ENCODE measurements at places on chromosomes 13 and 19.

- no peak for DNase-seq
Observed at GRCh38 chr19:56119582-56119978, 1.5 kb downstream of the ZNF787 start.

DNA sequence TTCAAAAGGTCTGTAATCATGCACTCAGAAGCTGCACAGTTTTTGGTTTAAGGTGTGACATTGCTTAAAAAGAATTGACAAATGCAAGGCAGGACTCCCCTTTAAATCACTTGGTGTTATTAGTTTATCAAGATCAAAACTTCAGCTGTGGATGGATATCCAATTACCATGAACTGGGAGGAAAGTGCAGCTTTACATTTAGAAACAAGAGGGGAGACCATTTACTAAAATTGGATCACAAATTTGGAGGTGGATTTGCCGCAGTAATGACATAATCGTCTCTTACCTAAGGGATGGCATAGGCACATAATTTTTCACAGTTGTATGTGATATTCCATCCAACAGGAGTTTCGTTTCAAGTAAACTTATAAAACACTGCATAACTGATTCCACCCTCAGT is 1610.2 kb downstream of the SLITRK5 start:
- no peak for DNase-seq

- no peak for DNase-seq
Observed at GRCh38 chr13:75702476-75702875, 66.3 kb downstream of the LMO7 start.

DNA sequence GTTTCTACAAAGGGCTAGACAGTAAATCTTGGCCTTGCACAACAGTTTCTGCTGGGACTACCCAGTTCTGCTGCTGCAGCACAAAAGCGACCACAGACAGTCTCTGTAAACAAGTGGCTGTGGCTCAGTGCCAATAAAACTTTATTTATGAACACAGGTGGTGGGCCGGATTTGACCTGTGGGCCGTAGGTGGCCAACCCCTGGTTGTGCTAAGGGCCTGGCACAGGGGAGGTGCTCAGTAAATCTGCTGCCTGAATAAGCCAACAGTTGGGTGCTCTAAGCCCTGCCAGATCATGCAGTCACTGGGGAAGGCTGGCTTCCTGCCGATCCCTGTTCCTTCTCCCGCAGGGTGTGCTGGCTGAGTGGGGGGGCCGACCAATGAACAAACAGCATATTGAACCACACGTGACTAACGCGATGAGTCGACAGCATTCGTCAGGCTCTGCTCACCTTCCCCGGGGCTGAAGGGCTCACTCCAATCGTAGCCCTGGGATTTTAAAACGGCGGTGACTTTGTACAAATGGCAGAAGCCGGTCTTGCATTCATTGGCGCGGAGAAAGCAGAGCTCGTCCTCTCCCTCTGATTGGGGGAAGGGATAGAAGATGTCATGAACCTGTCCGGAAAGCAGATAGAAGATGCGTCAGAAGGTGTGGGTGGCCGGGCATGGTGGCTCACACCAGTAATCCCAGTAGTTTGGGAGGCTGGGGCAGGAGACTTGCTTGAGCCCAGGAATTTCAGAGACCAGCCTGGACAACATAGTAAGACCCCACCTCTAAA is 24.3 kb upstream of the MYDGF start:
- DNase-seq = no peak

DNA sequence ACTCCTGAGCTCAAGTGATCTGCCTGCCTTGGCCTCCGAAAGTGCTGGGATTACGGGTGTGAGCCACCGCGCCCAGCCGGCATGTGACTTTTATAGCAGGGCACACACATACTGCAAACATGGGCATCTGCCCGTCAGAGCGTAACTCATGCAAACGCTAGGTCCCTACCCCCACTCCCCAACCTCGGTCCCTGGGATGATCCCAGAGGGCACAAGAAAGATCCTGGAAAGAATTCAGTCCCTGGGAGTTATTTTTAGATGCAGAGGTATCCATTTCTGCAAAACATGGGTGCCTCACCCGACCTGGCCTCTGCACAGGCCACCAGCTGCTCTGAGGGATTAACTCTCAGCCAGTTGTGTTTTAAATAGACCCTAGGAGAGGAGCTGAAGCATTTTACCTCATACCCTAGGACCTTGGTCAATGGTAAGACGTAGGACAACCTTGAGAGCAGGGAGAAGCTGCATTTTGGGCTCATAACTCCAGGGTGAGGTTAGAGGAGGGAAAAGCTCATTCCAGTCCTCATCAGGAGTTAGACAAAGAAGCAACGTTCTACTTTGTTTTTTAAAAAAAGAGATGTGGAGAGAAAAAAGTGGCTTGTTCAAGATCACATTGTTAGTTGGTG is 10.8 kb downstream of the TMEM38A start:
- no peak for DNase-seq

GRCh38 chr13:29336356-29336755 is 259.1 kb downstream of the SLC7A1 start:
- DNase-seq = no peak

DNA sequence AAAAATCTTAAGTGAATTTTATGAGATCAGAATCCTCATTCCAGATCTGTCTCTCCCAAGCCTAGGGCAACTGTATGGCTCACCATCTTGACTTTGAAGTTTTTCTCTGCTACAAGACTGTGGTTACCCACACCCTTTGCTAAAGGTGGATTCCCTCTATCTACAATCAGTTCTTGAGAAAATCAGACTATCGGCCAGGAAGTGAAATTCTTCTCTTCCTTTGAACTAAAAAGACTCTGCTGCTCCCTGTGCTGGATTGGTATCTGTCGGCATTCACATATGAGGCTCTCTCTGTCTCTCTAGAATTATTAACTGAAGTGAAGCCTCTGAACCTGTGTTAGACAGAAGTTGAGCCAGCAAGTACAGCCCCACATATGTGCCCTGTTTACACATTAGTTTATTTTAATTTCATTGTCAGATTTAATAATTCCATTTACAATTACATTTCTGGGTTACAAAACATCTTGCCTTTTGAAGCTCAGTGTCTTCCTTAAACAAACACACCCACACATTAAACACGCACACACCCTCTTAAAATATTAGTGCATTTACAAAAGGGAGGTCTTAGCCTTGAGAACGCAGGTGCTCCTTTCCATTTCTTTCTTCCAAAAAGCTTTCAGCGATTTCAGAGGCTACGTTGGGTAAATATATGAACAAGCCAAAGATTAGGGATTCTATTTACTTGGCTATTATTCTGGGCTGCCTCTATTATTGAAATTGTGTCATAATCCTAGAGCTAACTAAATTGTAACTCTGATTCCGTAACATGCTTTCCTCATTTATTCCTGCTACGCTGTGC is 145.7 kb downstream of the MIPEP start:
- DNase-seq = no peak

GRCh38 chr13:49042476-49042875 is 66.8 kb downstream of the FNDC3A start:
- no peak for DNase-seq

DNA sequence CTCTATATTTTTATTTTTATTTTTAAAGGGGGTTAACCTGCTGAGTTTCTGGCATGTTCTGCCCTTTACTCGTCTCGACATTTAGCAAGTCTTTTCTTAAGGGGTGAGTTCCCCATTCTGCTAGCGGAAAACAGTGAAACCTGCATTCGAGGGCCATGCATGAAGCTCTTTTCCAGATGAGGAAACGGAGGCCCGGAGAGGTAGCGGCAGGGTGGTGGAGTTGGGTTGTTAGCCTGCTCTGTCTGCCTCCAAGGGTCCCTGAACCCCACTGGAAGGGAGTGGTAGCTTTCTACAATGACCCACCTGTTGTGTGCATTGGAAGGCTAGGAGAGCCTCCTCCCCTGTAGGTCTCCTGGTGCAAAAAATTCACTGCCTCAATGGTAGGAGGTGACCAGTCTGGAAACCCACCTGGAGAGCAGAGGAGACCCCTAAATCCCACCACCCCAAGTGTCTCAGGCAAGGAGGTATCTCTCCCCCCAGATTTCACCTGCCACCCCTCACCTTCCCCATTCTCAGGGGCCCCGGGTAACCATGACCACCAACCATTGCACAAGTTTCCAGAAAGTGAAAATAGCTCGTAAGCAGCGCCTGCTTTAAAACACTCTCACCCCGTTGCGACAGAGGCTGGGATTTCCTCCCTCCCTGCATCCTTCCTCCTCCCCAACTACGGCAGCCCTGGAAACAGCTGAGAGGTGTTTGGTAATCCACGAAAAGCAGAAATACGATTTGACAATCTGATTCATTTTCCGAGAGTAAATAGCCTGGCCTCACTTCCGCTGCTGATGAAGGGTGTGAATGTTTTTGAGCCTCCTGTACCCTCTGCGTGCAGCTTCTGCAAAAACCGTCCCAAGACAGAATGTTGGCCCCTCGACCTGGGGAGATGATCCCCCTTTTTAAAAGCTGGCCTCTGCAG is 3.5 kb downstream of the KLF2 start:
- DNase-seq = peak; percentile 71

DNA sequence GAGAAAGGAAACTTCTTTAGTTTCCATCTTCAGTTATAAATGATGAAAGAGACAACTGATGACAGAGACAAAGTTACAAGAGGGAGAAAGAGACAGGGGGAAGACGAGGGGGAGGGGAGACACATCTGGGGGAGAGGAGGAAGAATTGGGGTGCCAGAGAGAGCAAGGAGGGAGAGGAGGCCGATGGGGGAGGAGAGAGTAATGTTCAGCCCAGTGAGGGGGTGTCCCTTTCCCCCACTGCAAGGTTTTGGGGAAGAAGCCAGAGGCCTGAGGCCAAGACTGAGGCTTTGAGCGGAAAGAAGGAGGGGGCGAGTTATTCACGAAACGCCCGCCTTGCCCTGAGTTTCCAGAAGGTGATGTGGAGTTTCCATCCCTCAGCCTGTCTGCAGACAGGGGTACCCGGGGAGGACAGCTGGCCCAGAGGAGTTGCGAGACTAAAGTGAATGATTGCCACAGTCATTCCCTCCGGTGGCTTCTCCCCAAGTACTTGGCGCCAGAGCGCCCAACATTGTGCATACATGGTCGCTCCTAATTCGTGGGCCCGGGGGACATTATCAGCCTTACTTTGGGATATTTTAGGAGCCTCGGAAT is 558 bp upstream of the PPAN start:
- peak; percentile 74 for DNase-seq

DNA sequence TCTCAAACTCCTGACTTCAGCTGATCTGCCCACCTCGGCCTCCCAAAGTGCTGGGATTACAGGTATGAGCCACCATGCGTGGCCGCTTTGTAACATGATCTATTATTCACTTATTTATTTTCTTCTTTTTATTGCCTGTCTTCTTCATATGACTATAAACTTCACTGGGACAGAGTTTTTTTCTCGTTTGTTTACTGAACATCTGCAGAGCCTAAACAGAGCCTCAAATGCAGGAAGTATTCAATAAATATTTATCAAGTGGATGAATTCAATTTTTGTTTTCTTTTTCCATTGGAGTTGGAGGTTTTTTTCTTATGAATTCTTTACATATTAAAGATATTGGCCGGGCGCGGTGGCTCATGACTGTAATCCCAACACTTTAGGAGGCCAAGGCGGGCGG is 54.7 kb downstream of the SKA3 start:
- DNase-seq = no peak

DNA sequence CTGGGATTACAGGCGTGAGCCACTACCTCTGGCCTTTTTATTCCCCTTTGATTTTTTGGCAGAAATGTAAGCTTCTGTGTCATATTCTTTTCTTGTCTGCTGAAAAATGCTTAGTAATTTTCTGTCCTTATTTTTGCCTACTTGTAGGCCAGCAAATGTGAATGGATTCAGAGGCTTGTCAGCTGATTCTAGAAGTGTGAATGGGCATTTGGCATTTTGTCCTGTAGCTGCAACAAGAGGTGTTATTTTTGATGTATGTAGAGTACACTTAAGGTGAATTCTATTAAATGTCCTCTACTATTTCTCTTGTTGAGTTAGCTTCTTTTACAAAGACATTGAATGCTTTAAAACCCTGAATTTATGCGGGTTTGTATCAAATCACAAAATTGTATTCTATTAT is 50.0 kb downstream of the FRY start:
- no peak for DNase-seq

DNA sequence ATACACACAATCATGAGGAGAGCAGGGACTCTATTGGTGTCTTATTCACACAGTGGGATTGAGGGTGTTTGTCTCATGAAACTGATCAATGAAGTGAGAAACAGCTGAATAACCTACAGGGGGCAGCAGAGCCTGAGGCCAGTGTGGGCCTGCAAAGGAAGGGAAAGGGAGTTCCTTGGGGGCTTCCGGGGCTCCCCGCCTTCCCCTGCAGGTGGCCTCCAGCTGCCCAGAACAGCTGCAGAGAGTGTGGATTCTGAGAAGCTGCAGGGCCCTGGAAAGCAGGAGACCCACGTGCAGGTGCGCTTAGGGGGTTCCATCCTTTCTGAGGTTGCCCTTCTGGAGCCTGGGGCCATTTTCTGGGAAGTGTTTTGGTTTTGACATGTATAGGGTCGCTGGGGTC is 20.1 kb downstream of the ZNF763 start:
- DNase-seq = no peak

DNA sequence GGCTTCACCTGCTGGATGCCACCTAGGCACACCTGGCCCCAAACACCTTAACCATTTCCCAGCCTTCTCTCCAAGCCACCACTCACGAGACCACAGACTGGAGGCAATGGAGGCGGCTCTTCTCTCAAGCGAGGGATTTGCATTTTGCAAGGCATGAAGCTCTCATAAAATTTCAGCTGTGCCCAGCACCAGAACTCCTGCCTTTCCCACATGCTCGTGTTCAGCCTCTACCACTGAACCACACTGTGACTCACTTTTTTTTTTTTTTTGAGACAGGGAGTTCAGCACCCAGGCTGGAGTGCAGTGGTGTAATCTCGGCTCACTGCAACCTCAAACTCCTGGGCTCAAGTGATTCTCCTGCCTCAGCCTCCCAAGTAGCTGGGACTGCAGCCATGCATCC is 10.6 kb downstream of the NANOS3 start:
- DNase-seq = no peak

- DNase-seq = no peak
Observed at GRCh38 chr19:29690842-29691241, 24.2 kb downstream of the C19orf12 start.

- no peak for DNase-seq
Observed at GRCh38 chr13:98175823-98176222, 1.2 kb downstream of the RNF113B start.

DNA sequence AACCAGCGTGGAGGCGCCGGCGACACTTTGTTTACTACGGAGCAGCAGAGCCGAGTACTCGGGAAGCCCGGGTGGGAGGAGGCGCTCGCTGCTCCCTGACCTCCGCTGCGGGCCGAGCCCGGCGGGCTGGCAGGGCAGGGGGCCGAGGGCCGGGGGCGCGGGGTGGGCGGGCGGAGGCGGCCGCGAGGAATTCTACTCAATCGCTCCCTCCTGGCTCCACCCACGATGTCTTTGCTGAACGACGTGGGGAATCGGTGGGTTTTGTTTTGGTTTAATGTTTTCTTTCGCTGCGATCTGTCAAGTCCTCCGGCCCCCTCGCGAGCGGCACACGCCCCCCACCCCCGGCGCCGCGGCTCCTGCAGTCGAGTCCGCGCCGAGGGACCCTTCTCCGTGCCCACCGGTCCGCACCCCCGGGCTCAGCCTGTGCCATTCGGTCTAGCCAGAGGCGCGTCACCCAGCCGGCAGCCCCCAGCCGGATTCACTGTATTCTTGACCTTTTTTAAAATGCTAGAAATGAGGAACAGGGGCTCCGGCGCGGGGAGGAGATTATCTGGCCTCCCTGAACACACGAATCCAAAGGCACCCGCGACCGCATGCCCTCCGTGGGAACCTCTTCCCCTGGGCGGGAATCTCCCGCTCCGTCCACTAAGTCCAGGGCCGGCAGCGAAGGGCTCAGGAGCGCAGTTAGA is 636 bp upstream of the FOXO1 start:
- no peak for DNase-seq

GRCh38 chr13:23505007-23505406 is 65.2 kb upstream of the TNFRSF19 start:
- DNase-seq = peak; percentile 48

All from right forelimb (tissue), 1 donor.